ENCODE measurements at places on chromosomes 1 and 21. TPM values are rescaled to one million over a fixed set of nuclear protein-coding genes. Genes with fewer than 3 reads are reported as not detected.

DNA sequence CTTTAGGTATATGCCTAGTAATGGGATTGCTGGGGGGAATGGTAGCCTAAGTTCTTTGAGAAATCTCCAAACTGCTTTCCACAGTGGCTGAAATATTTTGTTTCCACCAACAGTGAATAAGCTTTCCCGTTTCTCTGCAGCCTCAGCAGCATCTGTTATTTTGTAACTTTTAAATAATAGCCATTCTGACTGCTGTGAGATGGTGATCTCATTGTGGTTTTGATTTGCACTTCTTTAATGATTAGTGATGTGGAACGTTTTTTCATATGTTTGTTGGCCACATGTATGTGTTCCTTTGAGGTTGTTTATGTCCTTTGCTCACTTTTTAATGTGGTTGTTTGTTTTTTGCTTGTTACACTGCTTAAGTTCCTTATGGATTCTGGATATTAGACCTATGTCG, 237.4 kb downstream of the CENPF start:
- DNase-seq: no peak

GRCh38 chr1:177966199-177966598, 3.7 kb downstream of the SEC16B start:
- no peak for DNase-seq

GRCh38 chr1:71657891-71658679, 577.2 kb upstream of the ZRANB2 start:
- no peak for DNase-seq

DNA sequence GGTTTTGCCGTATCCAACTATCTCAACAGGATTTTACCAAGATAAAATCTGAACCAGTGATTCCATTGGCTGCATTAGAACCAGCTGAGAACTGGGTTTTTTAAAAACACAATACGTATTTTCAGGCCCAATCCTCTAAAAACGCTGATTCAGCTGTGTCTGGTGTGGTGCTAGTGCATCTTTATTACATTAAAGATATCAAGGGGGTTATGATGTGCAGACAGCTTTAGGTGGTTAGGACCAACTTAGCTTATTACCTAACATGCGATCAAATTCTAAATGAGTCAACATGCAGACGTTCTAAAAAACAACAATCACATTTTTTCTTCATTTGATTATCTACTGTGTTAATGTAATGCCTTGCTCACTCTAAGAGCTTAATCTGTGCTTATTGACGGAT, 32.0 kb upstream of the EXO1 start:
- DNase-seq: no peak

DNA sequence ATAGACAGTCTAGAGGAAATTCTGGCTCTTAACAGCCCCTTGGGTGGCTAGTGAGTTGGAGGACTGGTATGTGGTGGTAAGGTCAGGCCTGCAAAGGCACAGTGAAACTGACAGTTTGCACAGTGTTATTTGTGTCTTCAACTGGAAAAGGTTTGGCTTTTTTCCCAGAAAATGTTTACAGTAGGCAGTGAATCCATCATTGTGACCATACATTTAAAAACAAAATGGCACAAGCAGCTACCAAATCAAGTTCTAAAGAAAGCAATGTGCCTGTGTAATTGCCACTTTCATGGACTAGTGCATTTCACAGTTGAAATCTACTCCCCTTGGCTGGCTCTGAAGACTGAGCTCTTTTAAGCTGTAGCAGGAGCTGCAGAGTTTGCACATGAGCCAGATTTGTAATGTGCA, 24.8 kb downstream of the ATPAF1 start:
- no peak for DNase-seq

WLS gene
- total RNA-seq: 0.22 TPM

SLC22A15 gene
- 0.22 TPM for total RNA-seq

GJA4 gene
- total RNA-seq: not detected

Data from CD4-positive, alpha-beta T cell (primary cell).